ENCODE measurements at places on chromosomes 13 and 19.

GRCh38 chr13:41075034-41075433 lies 13.7 kb downstream of the WBP4 start:
- DNase-seq = no peak

DNA sequence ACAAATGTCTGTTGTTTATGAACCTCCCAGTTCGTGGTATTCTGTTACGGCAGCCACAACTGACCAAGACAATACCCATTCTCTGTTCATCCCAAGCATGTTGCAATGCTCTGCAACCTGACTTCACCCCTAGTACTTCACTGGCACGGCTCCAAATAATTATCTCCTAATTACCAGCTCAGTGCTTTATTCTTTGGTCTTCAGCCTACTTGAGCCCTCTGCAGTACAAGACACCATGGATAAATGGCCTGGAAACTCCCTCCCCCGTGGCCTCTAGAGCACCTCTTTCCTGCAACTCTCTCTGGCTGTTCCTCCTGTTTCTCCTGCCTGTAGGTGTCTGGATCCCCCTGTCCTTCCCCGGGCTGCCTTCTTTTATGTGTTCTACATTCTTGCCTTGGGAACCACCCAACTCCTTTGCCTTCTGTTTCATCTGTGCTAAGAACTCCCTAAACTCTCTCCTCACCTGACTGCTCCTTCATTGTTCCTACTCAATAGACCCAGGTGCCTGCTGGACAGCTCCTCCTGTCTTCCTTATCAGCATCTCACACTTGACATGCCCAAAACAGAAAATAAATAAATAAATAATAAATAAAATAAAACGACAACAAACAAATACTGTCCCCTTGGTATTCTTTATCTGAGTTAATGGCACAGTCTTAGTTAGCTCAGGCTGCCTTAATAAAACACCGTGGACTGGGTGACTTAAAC lies 200.4 kb upstream of the IPO5 start:
- DNase-seq = no peak

DNA sequence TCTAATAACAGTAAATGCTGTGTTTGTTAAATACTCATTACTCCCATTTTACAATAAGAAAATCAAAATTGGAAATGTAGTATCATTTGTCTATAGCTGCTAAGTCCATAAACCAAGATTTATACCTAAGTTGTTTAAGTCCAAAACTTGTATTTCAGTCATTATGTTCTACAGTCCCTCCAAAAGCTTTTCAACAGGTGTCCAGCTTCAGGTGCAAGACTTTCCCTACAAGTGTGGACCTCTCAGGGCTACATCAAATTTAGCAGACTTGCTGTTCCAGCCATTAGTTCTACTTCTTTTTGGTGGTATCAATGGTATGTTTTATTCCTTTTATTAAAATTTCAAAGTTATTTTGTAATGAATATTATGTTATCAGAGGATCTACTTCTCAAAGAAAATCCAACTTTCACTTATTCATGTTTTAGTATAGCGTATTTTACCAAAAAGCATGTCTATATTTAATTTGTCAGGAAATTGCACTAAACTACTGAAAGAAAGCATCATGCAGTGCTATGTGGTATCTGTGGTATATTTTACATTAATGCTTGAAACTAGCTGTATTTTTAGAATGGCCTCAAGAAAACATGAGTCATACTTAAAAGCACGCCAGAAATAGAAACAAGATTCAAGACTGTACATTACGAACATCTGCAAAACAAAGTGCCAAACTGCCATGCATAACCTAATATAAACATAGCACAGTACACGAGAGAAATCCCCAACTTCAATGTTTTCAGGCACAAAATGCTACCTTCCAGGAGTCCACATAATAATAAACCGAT lies 44.5 kb downstream of the VWA8 start:
- DNase-seq = peak; percentile 40

DNA sequence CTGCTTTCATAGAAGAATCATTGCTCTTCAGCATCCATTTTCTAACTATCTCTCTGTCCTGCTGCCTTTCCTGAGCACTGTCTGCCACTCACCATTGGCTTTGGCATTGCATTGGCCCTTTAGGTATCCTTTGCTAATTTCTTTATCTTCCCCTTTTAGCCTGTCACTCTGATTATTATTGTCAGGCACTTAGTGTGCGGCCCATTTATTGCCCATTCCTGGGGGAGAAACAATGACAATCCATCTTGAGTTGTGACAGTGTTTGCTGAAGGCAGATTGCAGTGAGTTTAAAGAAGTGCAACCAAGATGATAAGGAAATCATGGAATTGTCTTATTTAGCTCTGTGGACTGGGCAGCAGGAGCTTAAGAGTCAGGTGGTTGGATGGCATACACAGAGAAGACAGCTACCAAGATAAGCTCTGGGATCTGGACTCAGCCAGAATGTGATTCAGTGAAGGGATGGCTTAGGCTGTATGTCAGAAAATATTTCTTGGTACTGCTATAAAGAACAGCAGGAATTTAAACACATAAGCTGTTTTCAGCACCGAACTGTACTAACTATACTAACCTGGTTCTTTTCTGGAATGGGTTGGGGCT lies 25.3 kb downstream of the B3GLCT start:
- no peak for DNase-seq

GRCh38 chr13:112740502-112741131 lies 50.8 kb downstream of the ATP11A start:
- peak; percentile 53 for DNase-seq

- no peak for DNase-seq
These were observed 328.9 kb downstream of the DIAPH3 start for GRCh38 chr13:59834801-59835200.

- DNase-seq = no peak
These were observed 571 bp downstream of the SAFB2 start for GRCh38 chr19:5621945-5622464.

- no peak for DNase-seq
These were observed 17.3 kb downstream of the BICRA start for GRCh38 chr19:47626238-47626637.

GRCh38 chr19:34391813-34392212 lies 12.4 kb upstream of the PDCD2L start:
- DNase-seq = no peak

DNA sequence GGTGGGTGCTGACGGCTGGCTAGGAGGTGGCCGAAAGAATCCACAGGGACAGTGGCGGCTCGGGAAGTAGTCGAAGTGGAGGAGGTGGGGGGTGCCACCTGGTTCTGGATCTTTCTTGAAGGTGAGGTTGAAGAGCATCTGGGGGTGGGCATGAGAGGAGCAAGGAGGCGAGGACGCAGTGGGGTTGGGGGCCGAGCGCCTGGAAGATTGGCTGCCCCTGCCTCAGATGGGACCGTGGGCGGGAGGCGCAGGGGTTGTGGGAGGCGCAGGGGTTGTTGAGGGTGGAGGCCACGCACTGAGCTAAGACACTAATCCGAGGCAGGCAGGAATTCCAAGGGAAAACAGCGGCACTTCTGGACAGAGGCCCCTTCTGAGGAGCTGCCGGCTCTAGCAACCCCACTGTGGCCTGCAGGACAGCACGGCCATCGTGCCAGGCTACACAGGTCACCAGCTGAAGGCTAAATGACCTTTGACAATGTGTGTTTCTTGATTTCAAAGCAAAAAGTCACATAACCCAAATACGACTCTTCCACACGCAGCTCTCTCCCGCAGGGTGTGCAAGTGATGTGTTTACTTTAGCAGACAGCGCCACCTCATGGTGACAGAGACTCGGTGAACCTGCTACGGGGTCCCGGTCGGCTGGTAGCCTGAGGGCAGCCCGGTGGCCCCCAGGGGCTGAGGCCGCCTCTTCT lies 44.1 kb upstream of the RANBP3 start:
- DNase-seq = no peak

DNA sequence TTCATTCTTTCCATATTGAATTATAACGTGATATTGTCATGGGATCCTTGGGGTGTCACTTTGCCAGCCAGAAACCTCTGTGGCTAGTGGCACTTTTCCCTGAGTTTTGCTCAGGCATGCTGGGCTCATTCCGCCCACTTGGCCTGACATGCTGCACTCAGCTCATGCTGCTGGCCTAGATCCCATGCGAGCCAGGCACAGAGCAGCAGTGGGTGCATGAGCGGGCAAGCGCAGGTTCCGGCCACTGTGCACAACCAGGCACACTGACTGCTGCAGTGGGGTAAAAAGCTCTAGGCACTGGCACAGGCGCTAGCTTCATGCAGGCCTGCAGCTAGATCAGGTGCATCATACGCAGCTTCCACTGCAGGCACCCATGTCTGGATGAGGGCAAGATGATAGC lies 221.2 kb downstream of the MAB21L1 start:
- no peak for DNase-seq

GRCh38 chr13:99774644-99775043 lies 196.9 kb downstream of the ZIC5 start:
- no peak for DNase-seq

GRCh38 chr19:12996406-12997094 lies 1.3 kb downstream of the NFIX start:
- no peak for DNase-seq

DNA sequence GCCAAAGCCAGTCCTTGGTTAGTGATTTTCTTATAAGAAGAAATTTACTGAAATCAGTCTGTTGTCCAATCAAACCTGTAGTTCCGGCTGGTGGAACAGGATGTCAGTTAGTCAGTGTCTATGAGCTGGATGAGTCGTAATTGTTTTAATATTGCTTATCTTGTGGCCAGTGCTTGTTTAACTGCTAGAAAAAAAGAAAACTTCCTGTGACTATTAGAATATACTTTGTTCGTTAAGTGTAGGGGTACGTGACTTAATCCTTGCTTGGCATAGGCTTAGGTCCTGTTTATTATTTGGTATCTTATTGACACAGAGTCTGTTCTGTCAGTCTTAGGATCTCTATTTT lies 1484.8 kb upstream of the MIR17HG start:
- DNase-seq = no peak

DNA sequence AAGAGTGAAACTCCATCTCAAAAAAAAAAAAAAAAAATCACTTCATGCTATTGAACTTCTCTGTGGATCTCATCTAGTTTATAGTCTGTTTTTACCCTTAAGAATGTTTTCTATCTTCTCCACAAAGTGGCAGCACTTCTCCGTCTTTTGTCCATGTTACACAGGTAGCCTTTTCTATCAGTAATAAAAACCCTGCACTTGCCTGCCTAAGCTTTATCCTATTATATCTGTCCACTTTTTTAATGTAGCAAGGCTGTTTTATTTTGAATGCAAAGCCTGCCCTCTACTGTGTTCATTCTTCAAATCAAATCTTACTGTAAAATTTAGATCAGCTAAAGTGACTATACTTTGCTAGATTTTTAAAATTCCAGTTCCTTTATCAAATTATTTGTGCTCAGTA lies 124.0 kb downstream of the STOML3 start:
- DNase-seq = no peak

- DNase-seq = peak; percentile 93
These were observed 73.4 kb upstream of the UBL3 start for GRCh38 chr13:29923554-29924481.

DNA sequence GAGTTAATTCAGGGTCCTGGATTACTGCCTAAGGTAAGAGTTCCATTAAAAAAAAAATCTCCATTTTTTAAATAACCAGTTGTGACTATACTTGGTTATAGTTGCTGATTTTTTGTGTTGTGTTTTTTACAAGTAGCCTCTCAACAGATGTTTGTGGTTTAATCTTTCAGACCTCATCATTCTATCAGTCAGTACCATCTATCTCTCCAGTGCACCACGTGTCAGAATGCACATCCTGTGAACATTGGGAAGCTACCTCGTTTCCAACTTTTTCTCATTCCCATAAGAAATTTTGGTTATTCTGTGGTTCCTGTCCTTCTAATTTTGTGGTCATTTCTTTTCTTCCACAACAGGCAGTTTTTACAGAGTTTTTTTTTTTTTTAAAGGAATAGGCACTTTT lies 39.2 kb downstream of the WDFY2 start:
- DNase-seq = no peak

GRCh38 chr19:8575467-8575997 lies 1.7 kb downstream of the MYO1F start:
- no peak for DNase-seq

GRCh38 chr19:45789035-45789786 lies 3.4 kb downstream of the DMWD start:
- DNase-seq = no peak

- DNase-seq = no peak
These were observed 198.6 kb downstream of the OXGR1 start for GRCh38 chr13:96795670-96796069.

GRCh38 chr13:110913322-110914080 lies 1.4 kb downstream of the ANKRD10 start:
- no peak for DNase-seq

DNA sequence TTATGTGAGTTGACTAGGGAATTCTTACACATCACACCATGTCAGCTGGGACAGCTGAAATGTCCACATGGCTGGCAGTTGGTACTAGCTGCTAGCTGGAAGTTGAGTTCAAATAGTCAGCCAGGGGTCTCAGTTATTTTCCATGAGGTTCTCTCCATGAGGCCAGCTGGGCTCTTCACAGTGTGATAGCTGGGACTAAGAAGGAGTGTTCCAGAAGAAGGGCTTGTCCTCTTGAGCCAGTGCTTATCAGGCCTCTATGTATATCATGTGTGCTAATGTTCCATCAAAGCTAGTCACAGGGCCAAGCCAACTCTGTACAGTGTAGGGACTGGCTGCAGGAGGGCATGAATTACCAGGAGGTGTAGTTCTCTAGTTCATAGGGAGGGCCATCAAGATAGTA lies 11.8 kb downstream of the USPL1 start:
- DNase-seq = no peak

DNA sequence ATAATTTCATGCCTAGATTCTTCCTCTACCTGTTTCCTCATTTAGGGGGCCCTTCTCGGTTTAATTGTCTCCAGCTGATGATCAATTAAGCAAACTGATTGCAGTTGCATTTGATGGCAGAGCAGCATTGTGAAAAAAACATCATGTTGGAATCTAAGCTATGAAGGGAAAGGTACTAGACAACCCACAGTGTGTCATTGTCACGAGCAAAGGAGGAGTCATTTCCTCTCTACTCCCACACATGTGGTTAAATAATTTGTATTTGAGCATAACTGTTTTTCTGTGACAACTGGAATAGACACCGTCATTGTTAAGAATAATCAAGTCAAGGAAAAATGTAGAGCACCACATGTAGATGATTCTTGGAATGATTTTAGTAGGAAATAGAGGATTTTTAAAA lies 240.3 kb downstream of the DCT start:
- DNase-seq = peak; percentile 80

GRCh38 chr13:29125934-29126424 lies 305.8 kb downstream of the MTUS2 start:
- DNase-seq = no peak

- DNase-seq = no peak
These were observed 8.2 kb upstream of the ZNF507 start for GRCh38 chr19:32337084-32337808.

- DNase-seq = no peak
These were observed 248.0 kb downstream of the MAB21L1 start for GRCh38 chr13:35228536-35228935.

- no peak for DNase-seq
These were observed 28.5 kb upstream of the PLEKHF1 start for GRCh38 chr19:29636553-29637360.
